SJSA1 (cell line): ENCODE measurements at places on chromosomes 2 and 18. TPM values are rescaled to one million over a fixed set of nuclear protein-coding genes. Genes with fewer than 3 reads are reported as not detected.

- no peaks in the 10 kb centered on the region for H3K36me3 ChIP-seq
- H3K27me3 ChIP-seq: no peaks in the 10 kb centered on the region
- H3K27ac ChIP-seq: no peak overlapping the region
Observed at GRCh38 chr2:8992643-8993042, 10.8 kb downstream of the MBOAT2 start.

- H3K27me3 ChIP-seq: no peaks in the 10 kb centered on the region
- H3K4me1 ChIP-seq: no peaks in the 10 kb centered on the region; the same call in 1 of the 2 replicates
- H3K27ac ChIP-seq: no peak overlapping the region
- no peak overlapping the region for H3K4me3 ChIP-seq
Observed at GRCh38 chr2:169232551-169233154, 129.7 kb downstream of the LRP2 start.

The LRATD1 gene
- total RNA-seq: not detected in 2 replicates

- DNase-seq: peak; percentile 98
- H3K4me1 ChIP-seq: peaks cover 89% of the 10 kb centered on the region
- peak overlapping the region; percentile 80 for H3K27ac ChIP-seq
- H3K27me3 ChIP-seq: no peaks in the 10 kb centered on the region
Observed at GRCh38 chr2:234996069-234996940, 44.5 kb downstream of the SH3BP4 start.

DNA sequence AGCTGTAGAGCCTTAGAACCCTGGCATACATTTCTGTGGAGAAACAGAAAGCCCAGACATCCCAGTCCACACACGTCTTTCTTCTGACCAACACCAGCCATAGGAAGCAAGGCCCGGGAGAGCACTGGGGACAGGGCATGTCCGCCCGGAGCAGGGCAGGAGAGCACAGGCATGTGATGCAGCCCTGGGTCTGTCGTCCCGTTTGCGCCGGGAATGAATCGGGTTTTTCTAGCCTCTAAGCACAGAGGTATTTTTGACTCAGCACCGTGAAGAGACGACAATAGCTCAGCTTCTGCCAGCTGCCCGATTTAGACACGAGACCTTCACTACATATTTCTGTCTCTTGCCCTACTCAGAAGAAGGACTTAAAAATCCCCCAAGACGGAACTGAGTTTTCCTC, 7.3 kb upstream of the AMMECR1L start:
- no peak for DNase-seq
- H3K4me3 ChIP-seq: no peak overlapping the region
- no peaks in the 10 kb centered on the region for H3K36me3 ChIP-seq
- no peak overlapping the region for H3K27ac ChIP-seq
- H3K4me1 ChIP-seq: peaks cover 21% of the 10 kb centered on the region

The SNRPD1 gene
- 38.0 and 52.2 TPM in 2 replicates for total RNA-seq

- no peak overlapping the region for H3K27ac ChIP-seq
- DNase-seq: no peak
- no peaks in the 10 kb centered on the region for H3K27me3 ChIP-seq
- peaks cover 31% of the 10 kb centered on the region for H3K36me3 ChIP-seq
Observed at GRCh38 chr18:9737006-9737405, 28.9 kb downstream of the RAB31 start.

- no peak for DNase-seq
- H3K27me3 ChIP-seq: peaks cover 10% of the 10 kb centered on the region; the same call in 1 of the 2 replicates
- H3K4me1 ChIP-seq: no peaks in the 10 kb centered on the region
- no peak overlapping the region for H3K27ac ChIP-seq
- H3K36me3 ChIP-seq: no peaks in the 10 kb centered on the region
- no peak overlapping the region for H3K4me3 ChIP-seq
Observed at GRCh38 chr18:6498289-6498856, 83.7 kb upstream of the L3MBTL4 start.

DNA sequence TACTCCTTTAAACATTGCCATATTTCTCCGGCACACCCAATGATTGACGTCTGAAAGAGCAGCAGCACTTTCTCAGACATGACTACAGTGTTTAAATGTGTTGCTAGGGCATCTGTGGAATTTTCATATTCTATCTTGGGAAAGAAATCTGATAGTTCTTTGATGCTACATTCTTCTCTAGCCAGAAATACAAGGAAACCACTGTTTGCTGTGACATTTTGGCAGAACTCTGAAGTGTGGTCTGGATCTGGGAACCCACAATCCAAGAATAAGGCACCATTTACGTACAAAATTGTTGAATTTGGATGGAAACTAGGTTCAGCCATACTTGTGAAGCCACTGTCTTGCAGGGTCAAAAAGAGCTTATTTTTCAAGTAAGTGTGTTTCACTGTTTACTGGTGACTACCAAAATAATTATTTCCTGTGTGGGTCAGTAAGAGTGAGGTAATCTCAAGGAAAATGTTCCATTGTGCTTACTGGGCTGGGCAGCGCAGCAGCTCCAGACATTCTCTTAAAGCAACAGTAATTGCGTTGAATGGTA, 21.3 kb upstream of the CD28 start:
- H3K27me3 ChIP-seq: no peaks in the 10 kb centered on the region
- no peak overlapping the region for H3K4me3 ChIP-seq
- H3K4me1 ChIP-seq: peaks cover 43% of the 10 kb centered on the region
- peak; percentile 65 for DNase-seq
- H3K36me3 ChIP-seq: no peaks in the 10 kb centered on the region

GRCh38 chr2:3442185-3442584, 62.7 kb downstream of the TRAPPC12 start:
- H3K27me3 ChIP-seq: no peaks in the 10 kb centered on the region
- H3K27ac ChIP-seq: no peak overlapping the region
- no peaks in the 10 kb centered on the region for H3K4me1 ChIP-seq
- DNase-seq: no peak

DNA sequence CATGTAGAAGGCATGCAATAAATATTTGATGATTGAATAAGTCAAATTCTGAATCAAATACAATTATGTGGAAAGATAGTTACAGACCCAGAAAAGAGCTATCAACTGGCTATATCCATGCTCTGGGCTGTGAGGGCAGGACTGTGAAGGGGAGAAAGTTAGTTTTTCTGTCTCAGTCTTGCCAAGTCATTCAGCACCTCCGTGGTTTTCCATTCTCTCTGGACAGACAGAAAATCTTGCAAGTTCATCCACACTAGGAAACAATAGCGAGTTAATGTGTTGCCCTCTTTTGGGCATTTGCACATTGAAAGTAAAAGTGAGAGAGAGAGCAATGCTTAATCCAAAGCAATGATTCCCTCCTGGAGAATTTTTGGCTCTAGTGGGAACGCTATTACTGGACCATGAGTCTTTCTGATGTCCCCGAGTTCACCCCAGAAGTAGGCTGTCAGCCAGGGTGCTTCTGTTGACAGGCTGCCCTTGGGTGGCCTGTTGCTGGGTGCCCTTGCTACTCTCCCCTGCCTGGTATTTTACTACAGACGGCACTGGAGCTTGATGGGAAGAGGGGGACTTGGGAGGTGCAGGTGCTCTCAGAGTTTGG, 238.3 kb downstream of the LOXHD1 start:
- peak; percentile 79 for DNase-seq
- H3K4me1 ChIP-seq: peaks cover 34% of the 10 kb centered on the region
- peak overlapping the region; percentile 54 for H3K27ac ChIP-seq
- H3K4me3 ChIP-seq: no peak overlapping the region
- H3K36me3 ChIP-seq: no peaks in the 10 kb centered on the region
- no peaks in the 10 kb centered on the region for H3K27me3 ChIP-seq

GRCh38 chr2:127421871-127422558, 3.8 kb downstream of the PROC start:
- no peak overlapping the region for H3K27ac ChIP-seq
- H3K27me3 ChIP-seq: peaks cover 4% of the 10 kb centered on the region
- H3K36me3 ChIP-seq: no peaks in the 10 kb centered on the region
- H3K4me3 ChIP-seq: no peak overlapping the region

The SLC16A14 gene
- total RNA-seq: 0.47 and 1.5 TPM in 2 replicates

DNA sequence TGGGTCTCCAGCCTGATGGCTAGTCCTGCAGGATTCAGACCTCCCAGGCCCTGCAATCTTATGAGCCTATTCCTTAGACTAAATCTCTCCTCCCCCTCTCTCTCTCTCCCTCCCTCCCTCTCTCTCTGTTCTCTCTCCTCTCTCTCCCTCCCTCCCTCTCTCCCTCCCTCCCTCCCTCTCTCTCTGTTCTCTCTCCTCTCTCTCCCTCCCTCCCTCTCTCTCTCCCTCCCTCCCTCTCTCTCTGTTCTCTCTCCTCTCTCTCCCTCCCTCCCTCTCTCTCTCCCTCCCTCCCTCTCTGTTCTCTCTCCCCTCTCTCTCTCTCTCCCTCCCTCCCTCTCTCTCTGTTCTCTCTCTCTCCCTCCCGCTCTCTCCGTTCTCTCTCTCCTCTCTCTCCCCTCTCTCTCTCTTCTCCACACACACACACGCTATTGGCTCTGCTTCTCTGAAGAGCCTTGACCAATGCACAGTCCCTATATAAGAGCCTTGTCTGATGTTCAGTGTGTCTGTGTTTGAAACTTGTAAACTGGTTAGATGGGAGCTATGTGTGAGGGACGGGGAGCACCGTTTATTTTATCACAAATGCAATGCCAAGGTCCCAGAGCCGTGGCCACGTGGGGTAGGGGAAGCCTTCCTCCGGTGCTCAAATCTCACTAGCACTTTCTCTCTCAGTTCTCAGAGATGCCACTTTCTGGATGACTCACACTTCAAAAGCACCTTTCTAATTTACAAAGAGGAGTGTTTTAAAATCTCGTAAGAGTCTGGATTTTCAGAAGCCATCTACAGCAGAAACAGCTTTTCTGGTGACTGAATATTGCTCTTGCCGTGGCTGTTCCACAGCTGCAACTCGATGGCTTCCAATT, 9.4 kb upstream of the PRLH start:
- H3K4me1 ChIP-seq: no peaks in the 10 kb centered on the region
- no peak overlapping the region for H3K27ac ChIP-seq
- no peak for DNase-seq
- no peak overlapping the region for H3K4me3 ChIP-seq
- no peaks in the 10 kb centered on the region for H3K36me3 ChIP-seq

GRCh38 chr2:152481881-152482583, 147.1 kb downstream of the FMNL2 start:
- no peaks in the 10 kb centered on the region for H3K27me3 ChIP-seq
- no peak overlapping the region for H3K4me3 ChIP-seq
- H3K4me1 ChIP-seq: no peaks in the 10 kb centered on the region; the same call in 1 of the 2 replicates
- H3K27ac ChIP-seq: no peak overlapping the region
- H3K36me3 ChIP-seq: no peaks in the 10 kb centered on the region
- no peak for DNase-seq
